ENCODE measurements at places on chromosomes 4 and X.
A peak's percentile ranks its signal among the peaks of the same experiment; 100 is the strongest.

DNA sequence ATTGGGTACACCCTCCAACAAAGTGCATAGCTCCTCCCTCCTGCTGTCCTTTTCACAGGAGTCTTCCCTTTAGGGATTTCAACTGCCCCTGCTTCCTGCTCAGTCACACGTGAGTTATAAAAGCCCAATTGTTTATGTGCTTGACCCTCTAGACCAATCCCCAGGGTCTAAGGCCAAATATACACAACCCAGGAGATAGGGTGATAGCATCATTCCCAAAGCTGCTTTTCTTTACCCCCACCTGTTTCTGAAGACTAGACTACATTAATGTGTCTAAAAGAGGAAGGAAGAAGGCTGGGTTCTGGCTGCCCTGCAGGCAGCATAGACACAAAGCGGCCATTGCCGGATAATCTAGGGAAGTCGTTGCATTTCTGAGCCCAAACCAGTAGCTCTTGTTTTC lies 526.7 kb upstream of the FRG1 start:
- no peaks in the 10 kb centered on the region for H3K27me3 ChIP-seq
- no peak for DNase-seq
- no peak overlapping the region for H3K27ac ChIP-seq
- no peaks in the 10 kb centered on the region for H3K4me1 ChIP-seq

DNA sequence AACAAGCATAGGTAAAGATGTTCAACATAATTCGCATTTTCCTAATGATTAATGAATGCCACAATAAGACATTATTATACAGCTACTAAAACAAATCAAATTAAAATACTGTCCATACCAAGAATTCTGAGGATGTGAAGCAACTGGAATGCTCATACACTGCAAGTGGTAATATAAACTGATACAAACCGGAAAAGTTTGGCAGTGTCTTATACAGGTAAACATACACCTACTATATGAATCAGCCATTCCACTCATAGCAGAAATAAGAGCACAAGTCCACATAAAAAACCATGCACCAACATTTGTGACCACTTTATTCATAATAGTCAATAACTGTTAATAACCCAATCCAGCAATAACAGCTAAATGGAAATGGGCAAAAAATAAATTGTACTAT lies 79.3 kb downstream of the FBXW7 start:
- H3K4me3 ChIP-seq, result no peak overlapping the region
- no peaks in the 10 kb centered on the region for H3K27me3 ChIP-seq
- H3K27ac ChIP-seq, result no peak overlapping the region
- DNase-seq, result no peak
- H3K36me3 ChIP-seq, result peaks cover 6% of the 10 kb centered on the region

DNA sequence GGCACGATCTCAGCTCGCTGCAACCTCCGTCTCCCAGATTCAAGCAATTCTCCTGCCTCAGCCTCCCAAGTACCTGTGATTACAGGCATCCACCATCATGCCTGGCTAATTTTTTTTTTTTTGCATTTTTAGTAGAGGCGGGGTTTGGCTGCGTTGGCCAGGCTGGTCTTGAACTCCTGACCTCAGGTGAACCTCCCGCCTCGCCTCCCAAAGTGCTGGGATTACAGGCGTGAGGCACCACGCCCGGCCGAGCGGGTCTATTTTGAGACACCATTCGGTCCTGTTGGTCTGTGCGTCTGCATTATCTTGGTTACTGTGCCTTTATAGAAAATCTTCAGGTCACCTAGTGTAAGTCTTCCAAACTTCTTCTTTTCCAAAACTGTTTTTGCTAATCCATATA lies 21.7 kb upstream of the RGS12 start:
- no peak overlapping the region for H3K4me3 ChIP-seq
- H3K27me3 ChIP-seq, result peaks cover 2% of the 10 kb centered on the region
- DNase-seq, result no peak
- H3K27ac ChIP-seq, result no peak overlapping the region

DNA sequence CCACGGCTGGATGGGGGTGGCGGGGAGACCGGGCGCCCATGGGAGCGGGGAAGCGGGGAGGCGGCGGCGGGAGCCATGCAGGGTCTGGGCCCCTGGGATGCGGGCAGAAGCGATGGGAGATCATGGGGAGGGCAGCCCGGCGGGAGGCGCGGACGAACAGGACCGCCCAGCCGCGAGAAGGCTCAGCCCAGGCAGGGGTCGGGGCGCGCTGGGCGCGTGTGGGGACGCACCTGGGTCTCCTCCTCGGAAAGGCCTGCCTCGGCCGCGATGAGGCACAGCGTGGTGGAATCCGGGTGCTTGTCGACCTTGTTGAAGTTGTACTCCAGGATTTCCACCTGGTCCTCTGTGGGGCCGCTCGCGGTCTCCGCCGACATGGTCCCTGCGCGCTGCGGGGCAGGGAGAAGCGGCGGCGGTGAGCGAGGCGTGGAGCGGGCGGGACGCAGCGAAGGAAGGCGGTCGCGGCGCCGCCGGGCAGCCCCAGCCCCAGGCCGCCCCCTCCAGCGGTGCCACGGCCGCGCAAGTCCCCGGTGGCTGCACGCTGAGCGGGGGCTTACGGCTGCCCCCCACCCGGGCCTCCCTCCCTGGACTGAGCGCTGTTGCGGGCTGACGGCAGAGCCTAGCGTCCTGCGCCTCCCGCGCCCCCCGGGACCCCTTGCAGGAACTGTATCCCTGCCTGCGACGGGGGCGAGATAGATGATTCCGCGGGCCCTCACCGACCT lies 25.3 kb downstream of the HOPX start:
- peaks cover 65% of the 10 kb centered on the region for H3K4me1 ChIP-seq
- H3K36me3 ChIP-seq, result peaks cover 22% of the 10 kb centered on the region
- H3K27me3 ChIP-seq, result peaks cover 17% of the 10 kb centered on the region
- peak; percentile 43 for DNase-seq

DNA sequence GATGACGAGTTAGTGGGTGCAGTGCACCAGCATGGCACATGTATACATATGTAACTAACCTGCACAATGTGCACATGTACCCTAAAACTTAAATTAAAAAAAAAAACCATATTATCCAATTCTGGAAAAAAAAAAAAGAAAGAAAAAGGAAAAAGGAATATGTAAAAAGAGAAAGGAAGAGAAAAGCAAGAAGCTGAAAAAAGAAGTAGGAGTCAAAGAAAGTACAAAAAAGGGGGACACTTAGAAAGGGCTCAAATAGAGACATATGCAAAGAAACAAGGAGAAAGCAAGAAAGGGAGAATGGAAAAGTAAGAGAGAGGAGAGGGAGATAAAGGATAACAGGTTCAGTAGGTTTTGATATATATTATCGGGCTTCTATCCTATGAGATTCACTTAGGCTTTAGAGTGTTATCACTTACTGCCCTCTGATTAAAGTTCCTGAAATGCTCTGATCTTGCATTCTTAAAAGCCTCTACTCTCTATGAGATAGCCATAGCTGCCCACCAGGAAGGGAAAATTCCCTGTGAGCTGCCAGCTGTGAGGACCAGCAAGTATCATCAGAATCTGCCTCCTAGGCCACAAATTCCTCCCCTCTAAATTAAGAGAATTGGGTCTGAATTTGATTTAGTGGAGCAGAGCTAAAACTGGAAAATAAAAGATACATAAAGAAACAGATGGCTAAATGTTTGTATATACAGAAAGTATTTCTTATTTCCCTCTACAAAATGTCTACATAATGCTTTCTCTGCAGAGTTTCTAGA lies 95.2 kb downstream of the AMMECR1 start:
- DNase-seq, result no peak
- H3K27me3 ChIP-seq, result no peaks in the 10 kb centered on the region
- peaks cover 37% of the 10 kb centered on the region for H3K4me1 ChIP-seq
- no peak overlapping the region for H3K4me3 ChIP-seq

GRCh38 chr4:166198516-166199310 lies 325.7 kb downstream of the TLL1 start:
- H3K27ac ChIP-seq, result no peak overlapping the region
- no peak overlapping the region for H3K4me3 ChIP-seq
- no peaks in the 10 kb centered on the region for H3K4me1 ChIP-seq
- DNase-seq, result no peak

DNA sequence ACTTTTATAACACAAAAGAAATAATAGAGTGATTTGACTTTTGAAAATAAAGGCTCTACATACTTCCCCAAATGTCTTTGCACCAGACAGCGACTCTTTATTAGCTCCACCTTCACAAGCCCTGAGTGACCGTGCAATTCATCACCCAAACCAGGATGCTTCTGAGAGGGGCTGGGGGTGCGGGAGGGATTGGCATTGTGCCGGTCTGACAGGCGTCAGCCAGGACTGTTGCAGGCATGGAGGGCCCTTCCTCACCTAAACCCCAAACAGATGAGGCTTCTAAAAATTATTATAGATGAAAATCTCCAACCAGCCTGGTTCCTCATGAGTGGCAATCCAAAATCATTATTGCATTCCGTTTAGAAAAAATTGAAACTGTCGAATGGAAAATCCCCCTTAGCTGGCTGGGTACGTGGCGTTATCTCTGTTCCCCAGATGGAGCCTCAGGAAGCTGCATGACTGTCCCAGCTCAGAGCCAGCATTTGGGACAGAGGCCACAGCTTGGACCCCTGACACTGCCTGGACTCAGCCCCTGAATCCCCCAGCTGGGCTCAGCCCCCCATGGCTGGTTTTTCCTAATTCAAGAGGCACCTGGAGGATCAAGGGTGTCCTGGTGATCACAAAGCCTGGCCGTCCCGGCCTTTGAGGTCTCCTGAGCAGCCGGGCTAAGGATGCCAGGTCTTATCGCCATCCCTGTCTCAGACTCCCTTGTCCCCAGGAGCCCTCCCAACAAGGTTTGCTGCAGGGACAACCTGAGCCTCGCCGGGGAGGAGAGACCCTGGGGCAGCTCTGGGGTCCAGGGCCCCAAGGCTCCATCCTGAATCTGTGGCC lies 60.4 kb downstream of the SORCS2 start:
- H3K36me3 ChIP-seq, result no peaks in the 10 kb centered on the region
- DNase-seq, result no peak
- no peak overlapping the region for H3K27ac ChIP-seq

GRCh38 chrX:33132569-33132968 lies 78.8 kb downstream of the DMD start:
- no peaks in the 10 kb centered on the region for H3K27me3 ChIP-seq
- no peaks in the 10 kb centered on the region for H3K4me1 ChIP-seq
- no peak overlapping the region for H3K4me3 ChIP-seq
- no peak for DNase-seq

All from activated naive CD8-positive, alpha-beta T cell treated with anti-CD3 and anti-CD28 coated beads, Interleukin-2, amount 50 U/mL, for 24 hours (primary cell).